ENCODE measurements at places on chromosomes 2 and 18. TPM values are rescaled to one million over a fixed set of nuclear protein-coding genes. Genes with fewer than 3 reads are reported as not detected.

Gene DPP4
- 4.1 TPM for polyA plus RNA-seq

Gene HDAC4
- 9.6 TPM for polyA plus RNA-seq

Gene TMEM247
- not detected for polyA plus RNA-seq

Gene VWC2L
- polyA plus RNA-seq: not detected

Gene TTR
- polyA plus RNA-seq: 0.51 TPM

GRCh38 chr2:121599963-121600651 is 49.2 kb downstream of the CLASP1 start:
- no peaks in the 10 kb centered on the region for H3K27me3 ChIP-seq
- H3K36me3 ChIP-seq: no peaks in the 10 kb centered on the region
- DNase-seq: no peak
- H3K4me1 ChIP-seq: peaks cover 1% of the 10 kb centered on the region

GRCh38 chr18:25005541-25006403 is 346.2 kb downstream of the ZNF521 start:
- no peaks in the 10 kb centered on the region for H3K27me3 ChIP-seq
- DNase-seq: no peak
- H3K36me3 ChIP-seq: no peaks in the 10 kb centered on the region
- H3K4me1 ChIP-seq: no peaks in the 10 kb centered on the region

GRCh38 chr2:121833358-121833723 is 77.9 kb downstream of the TSN start:
- H3K4me1 ChIP-seq: no peaks in the 10 kb centered on the region
- H3K36me3 ChIP-seq: no peaks in the 10 kb centered on the region
- DNase-seq: no peak
- H3K4me3 ChIP-seq: no peak overlapping the region
- H3K27me3 ChIP-seq: no peaks in the 10 kb centered on the region
- no peak overlapping the region for H3K27ac ChIP-seq

DNA sequence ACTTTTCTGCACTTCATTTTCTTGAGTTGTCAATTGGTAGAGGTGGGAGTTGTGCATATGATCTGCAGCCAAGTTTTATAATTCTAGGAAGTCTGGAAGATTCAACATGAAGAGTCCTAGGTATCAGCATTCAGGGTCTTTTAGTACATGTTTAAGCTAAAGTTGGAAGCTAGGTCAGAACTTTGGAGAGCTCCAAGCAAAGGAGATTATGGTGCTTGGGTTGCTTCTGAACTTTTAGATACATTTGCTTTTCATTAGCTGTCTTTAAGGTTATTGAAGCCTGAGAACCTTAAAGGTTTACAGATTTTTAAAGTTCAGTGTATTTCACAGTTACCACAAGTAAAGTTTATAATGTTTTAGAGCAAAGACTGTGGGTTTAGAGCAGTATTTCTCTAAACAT is 85.5 kb downstream of the EPC2 start:
- DNase-seq: no peak
- H3K36me3 ChIP-seq: no peaks in the 10 kb centered on the region
- no peak overlapping the region for H3K27ac ChIP-seq
- no peaks in the 10 kb centered on the region for H3K27me3 ChIP-seq
- no peaks in the 10 kb centered on the region for H3K4me1 ChIP-seq

All from aorta (tissue), 5 donors.